ENCODE measurements at places on chromosomes 7 and 10.
A peak's percentile ranks its signal among the peaks of the same experiment; 100 is the strongest.

DNA sequence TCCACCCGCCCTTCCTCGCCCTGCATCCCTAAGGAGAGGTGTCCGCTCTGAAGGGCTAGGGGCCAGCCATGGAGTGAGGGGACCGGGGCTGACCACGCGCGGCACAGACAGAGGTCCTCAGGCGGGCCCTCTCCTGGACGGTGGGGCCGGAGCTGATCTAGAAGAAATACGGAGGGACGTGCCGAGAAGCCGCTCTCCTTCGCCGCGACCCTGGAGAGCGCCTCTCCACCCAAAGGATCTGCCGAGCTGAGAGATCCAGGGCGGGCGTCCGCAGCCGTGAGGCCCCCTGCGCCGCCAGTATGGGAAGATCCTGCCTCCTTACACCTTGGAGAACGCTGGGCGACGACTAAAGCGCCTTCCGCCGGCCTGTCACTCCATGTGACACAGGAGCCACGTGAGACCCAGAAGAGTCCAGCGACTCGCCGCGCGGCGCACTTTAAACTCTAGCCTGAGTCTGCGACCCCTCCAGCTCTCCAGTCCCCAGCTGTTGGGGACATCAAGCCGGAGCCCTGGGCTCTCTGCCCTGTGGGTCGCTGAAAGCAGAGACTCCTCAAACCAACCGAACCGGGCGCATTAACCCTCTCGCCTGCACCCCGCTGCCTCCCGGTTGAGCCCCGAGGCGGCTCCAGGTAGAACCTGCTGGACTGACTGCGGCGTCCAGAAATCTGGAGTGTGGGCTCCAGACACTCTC lies 1.5 kb upstream of the SFMBT2 start:
- DNase-seq, result no peak

- no peak for DNase-seq
Observed at GRCh38 chr7:100963386-100963785, 6.0 kb upstream of the MUC12 start.

DNA sequence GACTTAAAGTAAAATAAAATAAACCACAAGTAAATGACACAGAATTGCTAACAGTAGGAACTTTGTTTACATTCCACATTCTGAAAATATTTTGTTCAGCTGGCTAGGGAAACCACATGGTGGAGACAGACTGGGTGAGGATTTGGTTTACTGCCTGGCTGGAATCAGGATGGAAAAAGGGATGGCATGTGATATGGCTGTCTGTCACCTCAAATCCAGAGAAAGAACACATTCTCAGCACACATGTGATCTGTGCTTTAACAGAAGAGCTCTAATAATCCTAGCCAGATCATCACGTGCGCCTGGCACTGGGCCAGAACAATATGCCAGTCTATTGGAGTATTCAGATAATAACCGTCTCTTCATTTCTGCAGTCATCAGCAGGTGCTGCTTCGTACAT lies 90.9 kb upstream of the PIP4K2A start:
- DNase-seq, result peak; percentile 86

- DNase-seq, result no peak
Observed at GRCh38 chr10:103540722-103541121, 47.2 kb downstream of the NEURL1 start.

- DNase-seq, result no peak
Observed at GRCh38 chr7:132837529-132837928, 244.4 kb downstream of the CHCHD3 start.
